NCI-H187 (cell line): ENCODE measurements at places on chromosomes 5 and 9.

DNA sequence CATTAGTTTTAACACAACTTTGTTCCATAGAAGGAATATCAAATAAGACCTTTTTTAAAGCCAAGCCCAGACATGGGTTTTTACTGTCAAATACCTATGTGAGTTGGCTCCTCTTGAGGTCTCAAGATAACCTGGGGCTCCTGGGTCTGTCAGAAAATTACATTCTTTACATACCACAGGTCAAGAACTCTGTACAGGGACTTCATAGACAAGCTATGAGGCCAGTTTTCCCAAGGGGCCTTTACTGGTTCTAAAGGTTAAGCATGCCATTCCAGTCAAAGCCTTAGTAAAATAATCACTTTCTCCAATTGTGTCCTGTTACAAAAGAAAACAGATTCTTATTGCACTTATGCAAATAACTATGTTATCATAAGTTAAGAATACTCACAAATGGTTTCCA is 15.5 kb upstream of the SMC2 start:
- no peak for DNase-seq

DNA sequence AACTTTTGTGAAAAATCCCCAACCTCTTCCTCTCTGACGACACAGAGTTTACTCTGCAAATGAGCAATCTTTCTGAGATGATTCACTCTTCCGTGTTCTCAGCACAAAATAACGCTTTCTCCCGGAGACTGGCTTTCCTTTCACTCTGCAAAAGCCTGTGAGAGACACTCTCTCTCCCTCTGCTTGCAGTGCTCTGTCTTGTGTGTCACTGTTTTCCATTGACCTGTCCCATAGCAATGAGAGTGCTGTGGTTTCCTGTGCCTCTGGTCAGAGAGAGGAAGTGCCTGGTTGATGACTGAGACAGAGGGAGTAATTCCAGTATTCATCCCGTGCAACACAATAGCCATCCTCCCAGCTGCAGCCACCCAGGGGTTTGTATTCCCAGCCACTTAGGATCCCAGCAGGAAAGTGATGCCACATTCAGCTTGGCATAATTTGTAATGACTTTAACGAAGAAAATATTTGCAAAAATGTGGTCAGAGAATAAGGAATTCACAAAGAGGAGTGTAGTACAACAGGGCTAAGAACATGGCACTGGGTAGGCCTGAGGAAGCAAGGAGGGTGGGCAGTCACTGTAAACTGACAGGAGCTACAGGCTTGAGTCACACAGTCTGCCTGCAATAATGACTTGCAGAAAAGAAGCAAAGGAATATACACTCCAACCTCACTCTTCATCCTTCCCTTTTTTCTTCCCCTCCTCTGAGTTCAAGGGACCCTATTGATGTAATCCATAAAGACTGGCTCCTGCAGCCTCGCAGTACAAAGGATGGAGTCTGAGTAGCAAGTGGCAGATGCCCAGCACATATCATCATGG is 463.5 kb upstream of the RGMB start:
- DNase-seq = no peak

- no peak for DNase-seq
These were observed 482.7 kb downstream of the GABRG2 start for GRCh38 chr5:162550236-162550635.

GRCh38 chr5:2353211-2353610 is 398.3 kb downstream of the IRX2 start:
- DNase-seq = no peak

- no peak for DNase-seq
These were observed 16.7 kb upstream of the TRPC7 start for GRCh38 chr5:136382071-136382470.

GRCh38 chr9:77661566-77662085 is 13.5 kb upstream of the GNA14 start:
- DNase-seq = no peak

GRCh38 chr5:131794586-131794985 is 2.2 kb downstream of the FNIP1 start:
- no peak for DNase-seq

DNA sequence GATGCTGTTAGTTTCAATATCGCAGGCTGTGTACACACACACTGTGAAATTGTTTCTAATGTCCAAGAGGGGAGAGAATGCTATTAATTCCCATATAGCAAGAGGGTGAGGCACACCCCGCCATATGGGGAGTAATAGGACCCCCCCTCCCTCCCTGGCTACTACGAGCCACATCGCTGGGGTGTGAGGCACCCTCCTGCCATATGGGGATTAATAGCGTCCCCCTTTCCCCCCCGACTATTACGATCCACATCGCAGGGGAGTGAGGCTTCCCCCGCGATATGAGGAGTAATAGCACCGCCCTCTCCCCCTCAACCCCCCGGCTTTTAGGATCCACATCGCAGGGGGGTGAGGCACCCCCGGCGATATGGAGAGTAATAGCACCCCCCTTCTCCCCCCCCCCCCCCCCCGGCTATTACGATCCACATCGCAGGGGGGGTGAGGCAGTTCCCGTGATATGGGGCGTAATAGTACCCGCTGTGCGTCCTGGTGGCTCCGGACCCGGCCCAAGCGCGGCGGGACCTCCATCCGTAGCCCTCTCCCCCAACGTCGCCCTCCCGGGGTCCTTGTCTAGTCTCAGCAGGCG is 494 bp upstream of the STK32A start:
- DNase-seq = no peak

DNA sequence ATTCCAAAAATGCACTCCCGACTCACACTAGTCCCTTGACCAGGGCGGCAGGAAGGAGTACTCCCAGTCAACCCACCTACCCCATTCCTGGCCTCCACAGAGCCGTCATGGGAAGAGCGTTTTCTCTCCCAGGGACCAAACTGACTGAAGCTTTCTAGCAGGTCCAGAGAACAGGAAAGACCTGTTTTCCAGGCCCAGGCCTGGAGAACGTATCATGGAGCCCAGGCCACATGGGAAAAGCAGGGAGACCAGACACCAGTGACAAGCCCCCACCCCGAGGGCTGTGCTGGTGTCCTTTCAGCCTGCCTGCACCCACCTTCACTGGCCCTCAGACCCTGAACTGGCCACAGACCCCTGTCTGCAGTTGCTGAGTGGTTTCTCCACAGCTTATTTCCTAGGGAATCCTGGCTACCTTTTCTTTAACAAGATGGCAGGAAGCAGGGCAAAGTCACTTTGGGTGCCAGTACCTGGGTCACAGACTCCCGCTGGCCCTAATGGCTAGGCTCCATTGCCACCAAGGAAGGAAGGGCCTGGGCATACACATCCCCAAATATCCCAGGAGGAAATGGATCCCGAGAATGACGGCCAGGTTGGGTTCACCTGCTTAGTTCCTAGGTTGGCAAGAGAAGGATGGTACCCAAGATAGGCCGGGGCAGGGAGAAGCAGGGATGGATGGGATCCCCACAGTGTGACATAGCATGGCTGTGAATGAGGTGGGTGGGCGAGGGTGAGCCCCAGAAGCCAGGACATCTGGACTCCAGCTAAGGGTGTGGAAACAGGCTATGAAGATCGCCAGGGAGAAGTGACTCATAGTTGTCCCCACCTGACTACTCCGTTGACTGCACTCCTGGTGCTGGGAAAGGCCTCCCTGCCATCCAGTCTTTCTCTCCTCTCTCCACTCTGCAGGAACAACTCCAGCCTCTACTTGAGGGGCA is 12.2 kb downstream of the CCNI2 start:
- no peak for DNase-seq

DNA sequence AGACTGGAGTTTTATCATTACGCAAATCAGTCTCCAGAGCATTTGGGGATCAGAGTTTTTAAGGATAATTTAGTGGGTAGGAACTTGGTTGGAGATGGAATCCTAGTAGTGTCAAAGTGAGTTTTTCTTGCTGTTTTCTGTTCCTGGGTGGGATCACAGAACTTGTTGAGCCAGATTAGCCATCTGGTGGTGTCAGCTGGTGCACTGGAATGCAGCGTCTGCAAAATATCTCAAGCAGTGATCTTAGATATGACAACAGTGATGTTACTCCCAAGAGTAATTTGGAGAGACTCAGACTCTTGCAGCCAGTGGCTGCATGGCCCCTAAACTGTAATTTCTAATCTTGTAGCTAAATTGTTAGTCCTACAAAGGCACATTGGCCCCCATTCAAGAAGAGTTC is 1257.8 kb downstream of the MAT2B start:
- DNase-seq = no peak

GRCh38 chr5:43647789-43648188 is 44.8 kb downstream of the NNT start:
- DNase-seq = no peak

GRCh38 chr5:135916638-135917263 is 21.1 kb upstream of the IL9 start:
- DNase-seq = no peak

DNA sequence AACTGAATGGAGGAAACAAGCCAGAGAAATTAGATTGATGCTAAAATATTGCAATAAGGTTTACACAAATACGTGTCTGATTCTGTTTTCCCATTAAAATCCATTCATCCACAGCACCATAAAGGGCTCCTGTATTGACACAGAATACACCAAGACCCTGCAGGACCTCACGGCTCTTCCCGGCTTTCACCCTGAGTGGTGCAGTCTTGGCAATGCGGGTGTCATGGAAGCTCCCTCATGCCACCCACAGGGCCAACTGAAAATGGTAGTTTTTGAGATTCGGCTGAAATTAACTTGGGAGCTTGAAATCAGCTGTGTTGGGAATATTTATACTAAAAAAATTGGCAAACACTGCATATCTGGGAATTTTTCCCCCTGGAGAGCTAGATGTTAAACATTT is 17.3 kb upstream of the EXOC3 start:
- DNase-seq = no peak

DNA sequence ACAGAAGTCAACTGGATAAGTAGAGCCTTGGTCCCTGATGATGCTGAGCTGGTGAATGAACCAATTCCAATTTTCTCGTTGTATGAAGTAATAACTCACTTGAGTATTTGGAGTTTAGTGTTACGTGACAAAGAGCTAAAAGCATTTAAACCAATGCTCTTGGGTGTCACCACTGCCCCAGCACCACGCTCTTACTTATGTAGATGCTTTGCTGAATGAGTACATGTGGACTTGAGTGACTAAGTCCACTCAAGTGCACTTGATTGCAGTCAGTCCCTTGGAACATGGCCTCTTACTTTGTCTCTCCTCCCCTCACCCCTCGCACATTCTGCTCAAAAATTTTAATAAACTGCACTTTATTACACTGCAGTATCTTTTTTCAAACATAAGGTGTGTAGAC is 184.0 kb downstream of the MAN2A1 start:
- no peak for DNase-seq

DNA sequence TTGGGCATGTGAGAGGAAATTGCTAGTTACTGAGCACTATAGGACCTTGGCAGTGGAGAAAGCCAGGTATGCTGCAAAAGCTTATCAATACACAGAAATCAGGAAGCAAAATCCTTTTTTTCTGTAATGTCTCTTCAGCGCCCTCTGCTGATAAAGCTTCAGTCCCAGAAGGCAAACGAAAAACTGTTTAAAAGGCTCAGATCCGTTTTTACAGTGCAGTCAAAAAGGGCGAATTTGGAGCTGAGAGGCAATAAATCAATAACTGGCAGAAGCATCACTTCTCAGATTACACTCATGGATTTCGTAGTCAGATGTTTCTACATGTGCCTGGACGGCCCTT is 1.1 kb upstream of the MAN2A1 start:
- DNase-seq = no peak

DNA sequence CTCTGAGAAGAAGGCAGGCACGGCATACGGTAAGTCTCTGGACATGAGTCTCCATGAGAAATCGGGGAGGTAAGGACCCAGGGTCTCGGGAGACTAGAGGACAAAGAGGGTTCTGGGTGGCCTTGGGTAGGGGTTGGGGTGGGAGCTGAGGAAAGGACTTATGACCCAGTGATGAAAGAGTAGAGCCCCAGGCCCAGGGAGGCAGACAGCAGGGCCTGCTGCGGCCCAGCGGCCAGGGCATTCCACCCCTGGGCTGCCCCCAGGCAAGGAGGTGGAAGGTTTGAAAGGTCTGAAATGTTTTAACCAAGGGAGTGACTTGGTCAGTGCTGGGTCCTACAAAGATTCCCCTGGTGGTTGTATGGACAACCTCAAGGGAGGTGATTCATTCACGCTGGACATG is 89.1 kb downstream of the CRB2 start:
- DNase-seq = no peak

- no peak for DNase-seq
These were observed 109.5 kb upstream of the ANKRD55 start for GRCh38 chr5:56342616-56343015.
